ENCODE measurements at places on chromosomes 12 and 14.
A peak's percentile ranks its signal among the peaks of the same experiment; 100 is the strongest.

- peak; percentile 26 for DNase-seq
Observed at GRCh38 chr12:53751336-53752191, at the start of gene CISTR. Gene CISTR (minus strand): TSS chr12:53751979.

DNA sequence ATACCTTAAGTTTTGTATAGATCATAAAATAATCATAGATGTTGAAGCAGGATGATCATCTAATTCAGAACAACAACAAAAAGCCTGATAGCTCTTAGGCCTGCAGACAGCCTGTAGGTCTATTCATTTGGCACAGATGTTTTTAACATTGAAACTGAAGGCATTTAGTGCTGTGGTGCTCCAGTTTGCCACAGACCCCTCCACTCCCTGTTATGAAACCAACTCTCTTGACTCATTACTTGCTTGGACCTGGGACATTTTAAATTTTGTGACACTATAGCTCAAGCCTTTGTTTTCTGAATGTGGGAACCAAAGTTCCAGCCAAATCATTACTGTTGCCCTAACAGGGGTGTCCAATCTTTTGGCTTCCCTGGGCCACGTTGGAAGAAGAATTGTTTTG is 9.1 kb downstream of the PRKCH start:
- no peak for DNase-seq

DNA sequence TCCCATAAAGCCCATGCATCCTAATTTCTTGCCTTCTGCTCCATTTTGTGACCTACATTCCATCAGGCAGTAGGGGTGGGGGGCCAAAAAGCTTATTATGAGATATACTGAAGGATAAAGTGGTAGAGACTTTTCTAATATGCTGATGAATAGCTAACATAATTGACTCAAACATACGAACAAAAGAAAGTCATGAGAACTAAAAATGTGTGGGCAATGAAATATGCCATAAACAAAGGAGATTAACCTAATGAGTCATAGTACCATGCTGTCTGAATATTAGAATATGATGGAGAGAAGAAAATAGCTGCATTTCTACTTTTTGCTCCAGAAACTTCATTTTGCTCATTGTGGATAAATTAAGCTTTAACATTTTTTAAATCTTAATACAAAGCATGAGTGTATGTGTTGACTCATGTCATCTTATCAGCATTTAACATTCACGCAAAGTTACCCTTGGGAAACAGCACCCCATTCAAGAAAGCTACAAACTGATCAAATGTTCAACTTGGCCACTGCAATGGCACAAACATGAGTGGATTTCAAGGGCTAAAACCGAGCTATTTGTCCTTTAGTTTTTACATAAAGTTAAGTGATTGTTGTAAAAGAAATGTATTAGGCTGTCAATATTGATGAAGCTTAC is 64.0 kb upstream of the DIO2 start:
- DNase-seq, result no peak

DNA sequence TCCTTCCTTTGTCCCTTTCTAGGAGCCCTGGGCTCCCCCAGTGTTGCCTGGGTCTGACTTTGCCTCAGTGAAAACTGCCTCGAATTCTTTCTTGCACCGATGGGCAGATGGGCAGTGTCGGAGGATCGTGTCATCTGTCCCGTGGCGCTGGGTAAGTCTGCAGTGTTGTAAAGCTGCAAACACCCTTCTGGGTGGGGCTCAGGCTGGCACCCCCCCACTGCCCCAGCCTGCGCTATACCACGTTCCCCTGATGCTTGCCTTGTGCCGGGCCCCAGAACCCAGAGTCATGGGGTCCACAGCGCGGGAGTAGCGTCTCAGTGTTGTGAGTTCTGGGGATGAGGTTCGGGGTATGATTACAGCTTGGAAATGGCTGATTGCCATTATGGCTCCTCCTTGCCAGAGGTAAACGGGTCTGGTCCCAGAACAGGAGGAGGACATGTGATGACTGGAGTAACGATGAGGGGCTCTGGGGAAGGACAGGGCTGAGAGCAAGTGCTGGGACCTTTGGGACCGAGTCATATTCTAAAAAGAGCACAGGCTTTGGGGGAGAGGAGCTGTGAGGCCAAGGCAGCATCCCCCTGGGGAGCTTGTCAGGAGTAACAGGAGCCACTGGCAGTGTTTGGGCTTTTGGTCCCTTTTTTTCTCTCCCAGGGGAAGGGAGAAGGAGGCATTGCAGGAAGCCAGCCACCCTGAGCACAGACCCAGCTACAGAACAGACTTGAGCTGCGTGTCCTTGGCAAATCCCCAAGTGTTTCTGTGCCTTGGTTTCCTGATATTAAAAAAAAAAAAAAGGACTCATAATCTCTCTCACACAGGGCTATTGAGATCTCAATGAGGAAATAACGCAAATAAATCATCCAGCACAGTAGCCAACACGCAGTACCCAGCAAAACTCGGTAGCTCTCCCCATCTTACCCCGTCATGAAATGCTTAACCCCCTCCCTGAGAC is 4.3 kb downstream of the RTL1 start:
- no peak for DNase-seq

DNA sequence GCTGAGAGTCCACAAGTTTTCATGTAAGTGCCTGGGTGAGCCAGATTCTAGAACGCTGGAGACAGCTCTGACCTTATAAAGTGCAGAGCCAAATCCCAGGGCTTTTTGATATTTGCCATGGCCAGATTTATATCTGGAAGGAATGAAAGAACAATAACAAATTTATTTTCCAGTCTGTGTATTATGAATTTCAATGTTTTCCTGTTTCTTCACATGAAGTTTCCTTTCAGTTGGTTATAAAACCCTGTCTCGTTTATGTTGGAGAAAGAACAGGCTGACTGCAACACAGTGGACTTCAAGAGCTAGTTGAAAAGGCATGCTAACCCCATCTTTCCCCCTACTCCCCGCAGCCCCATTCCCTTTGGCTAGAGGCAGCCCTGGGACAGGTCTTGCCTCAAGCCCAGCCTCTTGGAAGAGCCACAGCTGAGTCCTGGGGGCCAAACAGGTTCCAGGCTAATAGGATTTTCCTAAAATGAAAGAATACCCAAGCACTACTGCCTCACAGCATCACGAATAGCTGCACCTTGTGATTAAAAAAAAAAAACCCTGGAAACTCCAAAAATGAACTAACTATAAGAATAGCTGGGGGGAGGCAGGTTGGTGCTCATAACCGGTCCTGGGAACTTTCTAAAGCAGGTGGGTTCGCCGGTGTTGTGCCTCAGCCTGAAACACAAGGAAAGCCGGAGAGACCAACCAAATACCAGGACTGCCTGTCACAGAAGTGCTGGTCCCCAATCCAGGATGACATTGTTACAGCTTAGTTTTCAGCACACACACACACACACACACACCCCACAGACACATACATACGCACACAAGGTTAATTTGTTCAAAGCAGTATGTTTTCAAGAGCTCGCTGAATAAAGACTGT is 1.5 kb downstream of the FBLN5 start:
- DNase-seq, result no peak

- DNase-seq, result no peak
Observed at GRCh38 chr12:33514893-33515292, 75.3 kb upstream of the SYT10 start.

DNA sequence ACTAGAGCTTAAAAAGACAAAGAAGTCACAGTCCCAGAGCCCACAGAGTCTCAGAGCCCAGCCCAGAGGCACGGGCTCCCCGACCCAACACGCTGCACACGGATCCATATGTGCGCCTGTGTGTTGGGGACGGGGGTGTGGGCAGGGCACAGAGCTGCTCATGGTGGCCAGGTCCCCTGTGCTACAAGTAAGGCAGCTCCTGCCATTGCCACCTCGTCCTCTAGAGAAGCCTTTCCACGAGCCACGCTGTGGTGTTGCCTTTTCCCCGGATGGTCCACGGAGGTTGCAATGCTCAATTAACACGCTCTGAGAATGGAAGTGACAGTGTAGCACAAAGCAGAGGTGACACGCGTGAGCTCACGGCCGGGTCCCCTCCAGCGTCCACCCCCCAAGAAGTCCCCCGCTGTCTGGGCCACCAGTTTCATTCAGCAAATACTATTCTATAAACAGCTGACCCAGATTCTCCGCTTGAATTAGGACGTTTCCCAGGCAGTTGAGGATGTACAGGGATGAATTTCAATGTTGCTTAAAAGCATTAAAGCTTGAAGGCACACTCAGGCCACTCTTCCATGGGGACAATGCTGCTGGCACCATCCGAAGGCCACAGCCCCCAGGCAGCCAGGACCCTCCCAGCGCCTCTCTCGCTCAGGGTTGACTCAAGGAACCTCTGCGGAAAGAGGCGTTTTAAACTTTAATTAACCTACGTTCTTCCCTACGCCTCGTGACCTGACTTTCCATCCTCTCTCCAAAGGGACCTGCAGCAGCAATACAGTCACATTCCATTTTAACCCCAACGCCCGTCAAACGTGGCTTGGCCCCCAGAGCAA is 22.7 kb upstream of the EIF5 start:
- no peak for DNase-seq

- no peak for DNase-seq
Observed at GRCh38 chr12:123085066-123085465, 65.8 kb downstream of the PITPNM2 start.

- no peak for DNase-seq
Observed at GRCh38 chr12:49730568-49731101, 10.7 kb upstream of the TMBIM6 start.

DNA sequence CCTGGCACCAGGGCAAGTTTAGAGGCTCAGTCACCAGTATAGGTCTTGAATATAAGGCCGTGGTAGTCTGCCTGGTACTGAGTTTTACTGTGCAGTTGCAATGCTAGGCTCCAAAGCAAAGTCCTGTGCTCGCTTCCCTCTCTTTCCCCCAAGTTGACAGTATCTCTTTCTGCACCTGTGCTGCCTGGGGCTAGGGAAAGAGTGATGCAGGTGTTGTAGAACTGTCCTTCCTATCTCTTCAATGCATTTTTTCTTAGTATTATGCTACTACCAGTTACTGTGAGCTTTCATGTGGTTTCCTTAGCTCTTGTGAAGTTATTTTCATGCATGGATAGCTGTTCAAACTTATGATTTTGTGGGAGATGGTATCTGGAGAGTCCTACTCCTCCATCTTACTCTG is 359.2 kb downstream of the SYT1 start:
- no peak for DNase-seq

DNA sequence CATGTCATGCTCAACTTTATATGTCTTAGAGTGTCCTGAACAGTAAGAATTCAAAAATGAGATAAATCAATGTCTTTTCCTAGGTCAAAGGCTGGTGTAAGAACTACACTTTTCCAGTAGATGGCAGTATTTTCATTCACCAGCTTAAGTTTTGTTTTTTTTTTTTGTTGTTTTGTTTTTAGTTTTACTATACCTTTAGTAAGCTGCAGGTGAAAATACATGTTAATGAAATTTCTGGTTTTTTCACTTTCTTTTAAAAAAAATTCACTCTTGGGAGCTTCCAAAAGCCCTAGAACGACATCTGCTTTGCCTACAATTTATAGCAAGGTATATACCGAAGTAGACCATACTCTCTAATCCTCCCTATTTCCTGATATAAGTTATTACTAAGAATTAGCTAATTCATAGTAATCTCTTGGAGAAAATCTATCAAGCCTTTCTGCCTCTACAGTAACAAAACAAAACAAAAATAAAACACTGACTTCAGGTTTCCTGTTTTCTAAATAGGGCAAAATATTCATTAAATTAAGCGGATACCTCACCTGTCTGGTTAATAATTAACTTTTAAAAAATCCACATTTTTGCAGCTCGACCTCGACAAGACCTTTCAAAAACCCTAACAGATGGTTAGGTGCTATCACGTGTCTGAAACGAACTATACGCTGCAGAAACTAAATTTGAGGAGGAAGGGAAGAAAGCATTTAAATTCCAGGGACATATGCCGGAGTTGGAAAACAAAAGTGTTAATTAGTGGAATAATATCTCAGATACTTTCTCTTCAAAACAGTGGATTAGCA is 2.7 kb upstream of the SAMD4A start:
- peak; percentile 56 for DNase-seq

DNA sequence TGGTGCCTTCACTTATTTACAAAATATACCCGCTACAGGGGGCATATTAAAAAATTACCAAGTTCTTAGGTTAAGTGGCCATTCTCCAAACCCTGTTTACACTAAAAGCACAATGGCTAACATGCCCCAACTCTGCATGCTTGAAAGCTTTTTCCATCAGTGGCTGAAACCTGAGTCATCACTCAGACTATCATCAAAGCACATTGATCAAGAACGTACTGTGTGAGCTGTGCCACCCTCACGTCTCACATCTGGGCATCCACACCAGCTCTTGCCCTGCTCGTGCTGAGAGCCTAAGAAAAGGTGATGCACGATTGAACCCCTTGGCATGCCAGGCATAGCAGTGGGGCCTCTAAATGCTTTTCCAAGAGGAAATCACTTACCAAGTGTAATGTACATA is 13.2 kb downstream of the AQP6 start:
- DNase-seq, result no peak

DNA sequence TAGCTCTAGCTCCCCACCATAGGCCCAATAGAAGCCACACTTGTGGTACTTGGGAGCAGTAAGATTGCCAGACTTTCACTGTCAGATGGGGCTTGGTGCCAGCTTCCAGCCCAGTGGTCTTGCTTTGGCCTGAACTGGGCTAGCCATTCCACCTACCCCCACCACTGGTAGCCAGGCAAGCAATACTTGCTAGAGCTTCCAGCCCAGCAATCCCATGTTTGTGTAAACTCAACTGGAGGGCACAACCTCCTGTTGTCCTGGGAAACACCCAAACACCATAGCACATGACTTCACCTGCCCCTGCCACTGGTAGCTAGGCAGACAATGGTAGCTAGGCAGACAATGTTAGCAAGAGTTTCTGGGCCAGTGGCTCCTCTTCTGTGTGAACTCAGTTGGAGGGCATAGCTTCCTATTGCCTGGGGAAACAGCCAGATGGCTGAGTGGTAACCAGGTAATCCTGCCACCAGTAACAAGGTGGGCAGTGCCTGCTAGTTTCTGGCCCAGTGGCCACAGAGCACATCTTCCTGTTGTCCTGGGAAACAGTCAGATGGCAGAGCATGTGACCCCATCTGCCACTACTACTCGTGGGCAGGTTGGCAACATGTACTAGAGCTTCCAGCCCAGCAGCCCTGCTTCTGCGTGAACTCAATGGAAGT is 5.6 kb upstream of the OR6C76 start:
- no peak for DNase-seq

DNA sequence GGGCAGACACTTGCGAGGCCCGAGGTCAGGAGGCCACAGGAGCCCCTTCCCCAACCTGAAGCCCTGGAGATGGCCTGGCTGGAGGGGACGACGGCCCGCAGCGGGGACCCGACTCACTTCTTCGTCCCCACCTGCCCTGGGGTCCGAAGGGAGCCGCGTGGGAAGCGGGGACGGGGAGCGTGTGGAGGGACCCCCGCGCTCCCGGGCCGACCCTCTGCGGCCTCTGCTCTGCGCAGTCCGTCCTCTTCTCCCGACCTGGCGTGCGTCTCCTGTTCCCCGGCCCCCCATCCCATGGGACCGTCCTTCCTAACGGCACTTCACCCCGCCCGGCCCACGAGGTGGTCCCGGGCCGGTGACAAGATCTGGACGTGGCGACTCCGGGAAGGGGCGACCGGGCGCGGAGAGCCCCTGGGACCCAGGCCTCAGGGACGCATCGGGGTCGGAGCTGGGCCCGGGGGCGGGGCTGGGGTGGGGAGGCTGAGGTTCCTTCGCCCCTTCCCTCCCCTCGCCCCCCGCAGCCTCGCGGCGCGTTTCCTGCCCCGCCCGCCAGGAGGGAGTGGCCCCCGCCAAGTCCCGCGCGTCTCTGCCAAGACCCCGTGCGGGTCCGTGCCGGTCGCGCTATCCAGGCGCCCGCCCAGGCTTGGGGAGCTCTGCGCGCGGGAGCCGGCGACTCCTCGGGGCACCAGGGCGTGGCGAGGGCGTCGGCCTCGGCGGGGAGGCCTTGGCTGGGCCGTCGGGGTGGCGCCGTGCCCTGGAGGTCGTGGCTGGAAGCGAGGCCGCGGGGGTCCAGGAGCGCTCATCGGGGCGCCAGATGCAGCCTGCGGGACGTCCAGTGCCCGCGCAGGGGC is 97.1 kb downstream of the TNFAIP2 start:
- DNase-seq, result no peak
